Naive thymus-derived CD8-positive, alpha-beta T cell (primary cell): ENCODE measurements at places on chromosomes 3 and 15.

DNA sequence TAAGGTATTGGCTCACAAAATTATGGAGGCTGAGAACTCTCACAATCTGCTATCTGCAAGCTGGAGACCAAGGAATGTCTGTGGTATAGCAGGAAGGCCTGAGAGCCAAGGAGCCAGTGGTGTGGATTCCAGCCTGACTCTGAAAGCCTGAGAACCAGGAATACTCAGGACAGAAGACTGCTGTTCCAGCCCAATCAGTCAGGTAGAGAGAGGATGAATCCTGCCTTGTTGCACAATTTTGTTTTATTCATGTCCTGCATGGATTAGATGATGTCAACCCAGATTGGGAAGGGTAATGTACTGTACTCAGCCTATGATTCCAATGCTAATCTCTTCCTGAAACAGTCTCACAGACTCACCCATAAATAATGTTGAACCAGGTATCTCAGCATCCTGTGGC lies 312.4 kb upstream of the KCNMB2 start:
- DNase-seq: no peak

DNA sequence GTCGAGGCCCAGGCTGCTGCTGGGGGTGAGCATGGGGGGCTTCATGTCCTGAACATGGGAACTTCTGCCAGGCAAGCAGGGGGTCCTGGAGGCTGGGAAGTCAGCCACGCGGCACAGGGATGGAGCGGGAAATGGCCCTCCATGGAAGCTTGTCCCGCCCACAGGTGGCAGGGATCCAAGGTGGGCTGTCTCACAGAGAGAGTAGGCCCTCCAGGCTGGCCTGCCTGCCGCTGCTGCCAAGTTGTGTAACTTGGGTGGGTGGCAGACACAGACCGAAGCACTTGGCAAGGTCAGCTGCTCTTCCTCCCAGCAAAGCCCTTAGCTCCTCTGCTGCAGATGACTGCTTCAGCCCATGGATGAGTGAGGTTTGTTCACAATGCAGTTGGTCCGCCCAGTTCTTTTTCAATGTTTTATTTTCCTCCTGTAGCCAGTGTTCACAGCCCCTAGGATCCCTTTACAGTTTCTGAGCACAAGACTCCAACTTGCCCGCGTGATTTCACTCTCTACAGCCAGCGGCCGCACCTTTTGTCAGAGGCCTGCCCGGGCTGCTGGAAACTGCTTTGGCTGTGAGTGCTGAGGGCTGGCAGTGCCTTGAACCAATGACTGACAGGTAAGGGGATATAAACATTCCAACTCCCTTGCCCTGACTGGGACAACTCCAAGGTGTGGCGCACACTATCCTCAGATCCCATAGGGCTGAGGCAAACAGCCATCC lies 26.7 kb downstream of the HCN4 start:
- no peak for DNase-seq

DNA sequence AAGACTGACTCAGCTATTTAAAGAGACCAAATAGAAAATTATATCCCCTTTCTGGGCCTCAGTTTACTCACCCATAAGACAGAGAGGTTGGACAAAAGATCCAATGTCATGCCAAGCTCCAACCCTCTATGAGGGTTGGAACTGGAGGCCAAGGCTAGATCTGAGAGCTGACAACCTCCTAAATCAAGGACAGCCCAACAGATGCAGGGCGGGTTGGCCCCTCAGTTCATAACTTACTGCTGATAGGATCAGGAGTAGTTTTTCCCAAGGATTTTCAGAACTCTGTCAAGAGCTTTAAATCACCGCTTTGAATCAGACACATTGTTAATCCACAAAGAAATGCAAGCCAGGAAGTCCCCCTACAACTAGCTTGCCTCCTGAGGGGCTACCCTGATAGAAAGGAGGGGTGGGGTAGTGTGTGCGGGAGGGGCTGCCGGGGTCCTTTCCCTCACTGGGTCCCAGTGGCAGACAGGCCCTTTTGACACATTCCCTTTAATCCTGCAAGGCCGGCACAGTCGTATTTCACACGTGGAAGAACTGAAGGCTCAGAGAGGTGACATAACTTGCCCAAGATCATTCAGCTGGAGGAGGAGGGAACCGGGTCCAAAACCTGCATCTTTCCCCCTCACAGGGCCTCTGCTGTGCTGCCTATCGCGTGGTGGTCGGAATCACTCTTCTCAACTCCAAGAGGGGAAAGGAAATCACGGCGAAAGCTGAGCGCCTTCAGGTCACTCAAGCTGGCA lies 21.4 kb downstream of the BMF start:
- DNase-seq: no peak

DNA sequence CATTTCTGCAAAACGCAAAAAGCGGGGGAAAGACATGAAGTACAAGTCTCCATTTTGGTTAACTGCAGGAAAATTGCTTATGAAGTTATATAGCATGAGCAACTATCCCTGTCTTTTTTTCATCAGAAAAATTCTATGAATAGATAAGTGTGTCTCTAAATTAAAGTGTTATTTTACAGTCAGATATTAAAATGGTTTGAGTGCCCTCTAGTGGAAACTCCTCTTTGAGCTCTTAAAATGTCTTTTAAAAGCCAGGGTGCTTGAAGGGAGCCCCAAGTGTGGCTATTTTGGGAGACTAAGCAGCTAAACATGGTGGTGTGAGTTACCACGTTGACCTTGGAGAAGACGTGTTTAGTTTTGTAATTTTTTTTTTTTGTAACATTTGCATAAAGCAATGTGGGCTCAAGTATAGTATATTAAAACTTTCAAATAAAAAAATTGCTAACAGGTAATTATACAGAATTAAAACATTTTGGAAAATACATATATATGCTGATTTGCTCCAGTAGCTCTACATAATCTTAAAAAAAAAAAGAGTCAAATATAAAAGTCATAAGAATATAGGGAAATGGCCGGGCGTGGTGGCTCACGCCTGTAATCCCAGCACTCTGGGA lies 77.2 kb downstream of the PPP2R3A start:
- DNase-seq: peak; percentile 26

DNA sequence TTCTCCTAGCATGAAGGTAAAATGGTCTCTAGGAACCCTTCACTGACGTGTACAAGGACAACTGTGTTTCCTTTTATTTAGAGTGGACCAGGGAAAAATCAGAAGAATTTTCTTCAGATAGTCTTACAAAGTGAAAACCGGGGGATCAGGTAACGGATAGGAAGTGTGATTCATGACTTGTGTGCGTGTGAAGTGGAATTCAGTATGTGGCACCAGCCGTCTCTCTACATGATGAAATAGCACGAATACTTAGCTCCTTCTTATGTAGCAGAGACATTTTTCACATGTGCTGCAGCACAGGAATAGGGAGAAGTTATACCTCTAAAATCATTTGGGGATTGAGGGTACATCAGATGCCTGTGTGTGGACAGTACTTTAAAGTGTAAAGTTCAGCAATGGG lies 159.2 kb downstream of the MEX3B start:
- no peak for DNase-seq

GRCh38 chr15:68679961-68680371 lies 101.2 kb downstream of the CORO2B start:
- no peak for DNase-seq

GRCh38 chr15:83653288-83653638 lies 660 bp upstream of the ADAMTSL3 start:
- no peak for DNase-seq

- no peak for DNase-seq
Measured at GRCh38 chr3:13706886-13707285, 158.0 kb downstream of the FBLN2 start.

- DNase-seq: no peak
Measured at GRCh38 chr3:159859424-159859823, 129.2 kb upstream of the IL12A start.

GRCh38 chr15:77386626-77387025 lies 33.3 kb downstream of the PEAK1 start:
- DNase-seq: no peak

GRCh38 chr3:185330238-185330637 lies 32.7 kb upstream of the MAP3K13 start:
- no peak for DNase-seq

- DNase-seq: no peak
Measured at GRCh38 chr15:34266751-34267150, 41.9 kb downstream of the EMC4 start.

- DNase-seq: no peak
Measured at GRCh38 chr3:124601190-124601589, 129.1 kb upstream of the UMPS start.

GRCh38 chr15:78440375-78441373 lies 2.7 kb downstream of the IREB2 start:
- no peak for DNase-seq

- DNase-seq: no peak
Measured at GRCh38 chr3:150014782-150015181, 44.1 kb upstream of the PFN2 start.

- no peak for DNase-seq
Measured at GRCh38 chr3:49674497-49674983, 389 bp downstream of the APEH start.

GRCh38 chr3:139327861-139328260 lies 16.0 kb upstream of the MRPS22 start:
- no peak for DNase-seq

- no peak for DNase-seq
Measured at GRCh38 chr15:62862717-62863116, 179.8 kb upstream of the TPM1 start.

DNA sequence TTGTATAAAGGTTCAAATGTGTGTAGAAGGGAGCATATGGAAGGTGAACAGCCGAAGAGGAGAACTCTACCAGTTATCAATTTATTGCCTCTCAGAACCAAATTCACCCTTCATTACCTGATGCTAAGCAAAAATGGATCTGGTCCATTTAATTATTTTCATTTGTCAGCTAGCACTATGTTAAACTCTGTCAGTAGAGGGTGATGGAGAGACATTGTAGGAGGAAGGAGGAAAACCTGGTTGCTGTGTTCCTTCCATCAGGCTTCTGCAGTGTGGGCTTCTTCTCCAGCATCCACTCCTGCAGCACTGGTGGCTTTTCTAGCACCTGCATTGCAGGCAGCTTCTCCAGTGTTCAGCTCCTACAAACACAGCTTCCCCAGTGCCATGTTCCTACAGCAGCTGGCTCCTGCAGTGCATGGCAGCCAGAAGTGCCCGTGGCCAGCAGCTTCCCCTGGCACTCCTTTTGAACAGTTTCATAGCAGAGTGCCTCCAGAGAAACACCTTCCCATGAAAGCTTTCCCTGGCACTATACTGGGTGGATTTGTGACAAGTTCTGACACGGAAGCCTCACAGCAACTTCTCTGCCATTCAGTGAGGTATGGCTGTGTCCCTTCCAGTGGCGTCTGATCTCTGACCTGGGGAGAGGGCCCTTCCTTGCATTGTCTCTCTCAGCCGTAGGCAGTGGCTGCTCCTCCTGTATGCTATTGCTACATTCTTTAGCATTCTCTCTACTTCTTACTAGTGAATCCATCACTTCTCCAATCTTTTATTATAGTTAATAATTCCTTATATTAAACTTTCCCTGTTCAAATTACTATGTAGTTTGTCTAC lies 14.6 kb upstream of the IL17RD start:
- no peak for DNase-seq

DNA sequence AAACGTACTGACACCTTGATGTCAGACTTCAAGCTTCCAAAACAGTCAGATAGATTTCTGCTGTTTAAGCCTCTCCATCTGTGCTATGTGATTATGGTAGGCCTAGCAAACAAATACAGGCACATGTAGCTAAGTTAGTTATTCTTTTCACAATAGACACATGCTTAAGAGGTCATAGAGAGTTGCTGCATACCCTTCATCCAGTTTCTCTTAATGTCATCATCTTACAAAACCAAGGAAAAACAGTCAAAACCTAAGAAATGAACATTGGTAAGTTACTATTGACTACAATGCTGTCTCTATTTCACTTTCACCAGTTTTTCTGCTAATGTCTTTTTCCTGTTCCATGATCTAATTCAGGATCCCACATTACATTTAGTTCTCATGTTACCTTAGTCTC lies 946.8 kb downstream of the TUSC7 start:
- no peak for DNase-seq

- no peak for DNase-seq
Measured at GRCh38 chr3:108218811-108219210, 3.4 kb downstream of the IFT57 start.

DNA sequence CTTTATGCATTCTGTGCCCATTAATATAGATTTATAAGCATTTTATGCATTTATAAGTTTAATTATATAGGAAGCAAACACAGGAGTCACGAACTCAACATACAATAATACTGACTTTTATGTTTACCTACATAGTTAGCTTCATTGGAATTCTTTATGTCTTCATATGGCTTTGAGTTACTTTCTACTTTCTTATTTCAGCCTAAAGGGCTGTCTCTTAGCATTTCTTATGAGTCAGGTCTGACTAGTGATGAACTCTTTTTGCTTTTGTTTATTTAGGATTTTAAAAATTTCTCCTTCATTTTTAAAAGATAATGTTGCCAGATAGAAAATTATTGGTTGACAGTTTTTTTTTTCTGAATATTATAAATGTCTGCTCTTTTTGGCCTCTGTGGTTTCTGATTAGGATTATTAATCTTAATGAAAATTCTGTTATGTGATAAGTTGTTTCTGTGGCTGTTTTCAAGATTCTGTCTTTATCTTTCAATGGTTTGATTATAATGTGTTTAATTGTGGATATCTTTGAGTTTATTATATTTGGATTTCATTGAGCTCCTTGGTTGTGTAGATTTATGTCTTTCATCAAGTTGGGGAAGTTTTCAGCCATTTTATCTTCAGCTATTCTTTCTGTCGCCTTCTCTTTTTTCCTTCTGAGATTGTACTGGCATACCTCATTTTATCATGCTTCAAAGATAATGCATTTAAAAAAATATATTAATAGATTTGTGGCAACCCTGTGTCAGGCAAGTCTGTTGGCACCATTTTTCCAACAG lies 54.3 kb downstream of the ATP2C1 start:
- DNase-seq: no peak

GRCh38 chr15:65901336-65901735 lies 32.0 kb downstream of the RAB11A start:
- DNase-seq: no peak
